Ascending aorta (tissue), 2 donors: ENCODE measurements at places on chromosomes 12 and 14. TPM values are rescaled to one million over a fixed set of nuclear protein-coding genes. Genes with fewer than 3 reads are reported as not detected.

- no peak for DNase-seq
Observed at GRCh38 chr12:78888568-78888967, 24.0 kb downstream of the SYT1 start.

GRCh38 chr12:108596854-108597558, 878 bp downstream of the TMEM119 start:
- no peak for DNase-seq

GRCh38 chr12:68121143-68121542, 38.4 kb downstream of the IFNG start:
- DNase-seq = no peak

Gene APEX1
- 21.5 TPM for total RNA-seq

GRCh38 chr14:93112891-93113677, 2.6 kb downstream of the ITPK1 start:
- peak; percentile 91 for DNase-seq

DNA sequence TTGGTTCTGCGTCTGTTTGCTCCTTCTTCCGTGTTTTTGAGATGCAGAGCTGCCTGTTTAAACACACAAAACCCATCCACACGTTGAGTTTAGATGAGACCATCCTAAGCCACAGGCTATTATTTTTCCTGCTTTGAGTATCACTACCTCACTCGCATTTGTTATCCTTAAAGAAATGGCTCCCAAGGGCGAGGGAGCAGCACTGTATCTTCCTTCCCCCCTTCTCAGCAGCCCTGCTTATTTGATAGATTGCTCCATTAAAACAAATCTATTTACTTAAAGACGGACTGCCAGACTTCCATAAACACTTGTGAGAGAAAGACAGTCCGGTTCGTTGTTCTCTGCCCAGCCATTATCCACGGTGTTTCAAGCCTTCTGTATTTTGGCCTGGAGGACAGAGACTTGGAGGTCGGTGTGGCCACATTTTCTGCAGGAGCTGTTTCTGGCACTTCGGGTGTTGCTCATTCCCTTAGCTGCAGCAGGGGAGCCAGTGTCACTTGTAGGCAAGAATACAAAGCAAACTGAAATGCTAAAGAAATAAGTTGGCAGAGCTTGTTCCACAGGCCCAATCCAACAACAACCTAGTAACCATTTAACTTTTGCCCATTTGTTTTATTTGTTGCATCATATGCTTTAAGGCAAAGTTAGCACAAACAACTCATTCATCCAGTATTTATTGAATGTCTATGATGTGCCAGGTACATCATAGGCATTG, 275.4 kb downstream of the TTC6 start:
- DNase-seq = no peak

DNA sequence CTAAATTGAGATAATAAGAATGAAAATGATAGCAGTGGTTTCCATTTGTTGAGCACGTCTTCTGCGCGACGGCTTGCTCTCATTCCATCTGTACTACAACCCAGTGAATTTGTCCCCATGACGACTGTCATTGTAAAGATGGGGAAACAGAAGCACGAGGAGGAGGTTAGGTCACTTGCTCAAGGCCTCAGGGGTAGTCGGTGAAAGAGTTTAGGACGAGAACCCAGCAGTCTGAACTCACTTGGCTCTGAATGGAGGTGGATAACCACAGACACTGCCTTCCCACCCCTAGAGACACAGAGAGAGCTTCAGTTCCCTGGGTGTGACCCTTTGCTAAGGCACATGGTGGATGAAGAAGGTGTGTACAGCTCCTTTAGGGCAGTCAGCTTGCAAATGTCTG, 30.9 kb upstream of the PLEKHG3 start:
- no peak for DNase-seq

DNA sequence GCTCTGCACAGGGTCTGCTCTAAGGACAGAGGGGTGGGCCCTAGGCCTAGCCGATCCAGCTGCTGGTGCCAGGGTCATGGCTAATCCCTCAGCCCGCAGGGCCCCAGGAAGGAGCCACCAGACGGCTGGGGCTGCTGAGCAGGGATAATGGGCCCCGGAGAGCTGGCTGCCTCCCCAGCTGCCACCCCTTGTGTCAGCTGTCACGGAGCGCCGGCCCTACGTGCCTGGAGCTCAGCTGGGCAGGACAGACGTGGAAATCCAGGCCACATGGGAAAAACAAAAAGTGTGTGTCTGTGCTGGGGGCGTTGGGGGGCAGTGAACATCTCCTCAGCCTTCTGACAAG, 36.2 kb downstream of the CHGA start:
- DNase-seq = no peak

Gene GCN1
- total RNA-seq = 49.0 TPM

DNA sequence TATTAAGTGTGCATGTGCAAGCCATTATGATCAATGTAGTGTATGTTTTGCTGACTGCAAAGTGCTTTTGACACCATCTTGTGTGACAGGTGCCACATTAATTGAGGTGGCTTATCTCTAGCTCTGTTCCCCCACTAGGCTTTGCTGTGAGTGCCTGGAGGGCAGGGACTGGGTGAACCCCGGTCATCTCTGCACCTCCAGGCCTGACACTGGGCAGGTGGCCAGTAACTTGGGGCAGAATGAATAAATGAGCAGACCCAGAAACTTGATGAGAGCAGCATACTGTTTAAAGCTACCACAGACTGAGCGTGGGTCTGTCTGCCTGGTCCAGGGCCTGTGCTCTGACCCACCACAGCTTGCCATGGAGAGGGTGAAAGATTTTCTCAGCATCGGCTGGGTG, 151.6 kb downstream of the CALM1 start:
- DNase-seq = no peak

Gene KRT7
- total RNA-seq = 153 TPM

- DNase-seq = no peak
Observed at GRCh38 chr12:45216983-45217485, 1.1 kb downstream of the ANO6 start.

DNA sequence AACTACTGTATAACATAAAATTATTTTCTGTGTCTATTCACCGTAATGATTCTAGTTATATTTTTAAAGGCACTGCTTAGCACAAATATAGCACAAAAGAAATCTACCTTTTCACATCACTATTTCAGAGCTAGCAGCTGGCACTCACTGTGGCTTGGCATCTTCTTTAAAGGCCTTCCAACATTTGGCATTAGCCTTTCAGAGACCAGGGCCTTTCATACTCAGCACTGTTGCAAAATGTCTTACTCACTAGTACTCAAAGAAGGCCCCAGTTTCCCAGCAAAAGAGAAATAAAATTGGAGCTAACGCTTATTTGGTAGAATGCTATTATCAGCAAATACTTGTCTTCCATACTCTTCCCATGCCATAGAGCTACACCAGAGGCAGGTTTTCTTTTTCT, 238.4 kb downstream of the MED13L start:
- no peak for DNase-seq

- DNase-seq = no peak
Observed at GRCh38 chr14:37087520-37087919, 84.9 kb downstream of the SLC25A21 start.

DNA sequence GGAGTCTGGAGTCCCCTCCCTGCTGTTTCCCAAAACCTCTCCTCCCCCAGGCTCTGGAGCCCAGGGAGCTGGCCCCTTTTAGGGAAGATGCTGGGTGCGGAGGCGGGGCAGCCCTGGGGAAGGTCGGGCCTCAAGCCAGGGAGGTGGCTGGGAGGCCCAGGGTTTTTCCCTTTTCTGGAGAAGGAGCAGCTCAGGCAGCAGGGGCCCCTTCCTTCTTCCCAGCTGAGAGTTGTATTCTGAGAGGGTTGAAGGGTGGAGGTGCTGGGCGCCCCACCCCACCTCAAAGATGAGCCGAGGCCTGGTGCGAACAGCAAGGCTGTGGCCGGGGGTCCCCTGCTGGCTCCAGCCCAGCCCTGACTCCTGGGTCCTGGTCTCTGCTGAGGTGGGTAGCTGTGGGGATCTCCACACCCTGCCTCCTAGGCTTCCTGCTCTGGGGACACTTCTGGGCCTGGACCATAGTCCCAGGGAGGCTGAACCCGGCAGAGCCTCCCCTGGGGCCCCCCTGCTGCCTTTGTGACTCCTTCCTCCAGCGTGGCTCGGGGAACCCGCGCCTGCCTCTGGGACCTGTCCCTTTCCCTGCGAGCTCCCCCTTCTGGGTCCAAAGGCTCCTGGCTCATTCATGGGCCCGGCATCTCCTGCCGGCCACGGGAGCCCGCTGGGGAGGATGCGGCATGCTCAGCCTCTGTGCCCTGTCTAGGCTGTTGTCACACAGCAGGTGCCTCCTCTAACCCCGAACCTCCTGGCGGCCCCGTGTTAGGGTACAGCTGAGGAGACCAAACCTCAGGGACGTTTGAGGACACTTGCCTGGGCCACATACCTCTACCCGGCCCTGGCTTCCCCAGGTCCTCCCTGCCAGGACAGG, 4.4 kb downstream of the TRMT61A start:
- DNase-seq = no peak

Gene ADAMTS20
- total RNA-seq = not detected

DNA sequence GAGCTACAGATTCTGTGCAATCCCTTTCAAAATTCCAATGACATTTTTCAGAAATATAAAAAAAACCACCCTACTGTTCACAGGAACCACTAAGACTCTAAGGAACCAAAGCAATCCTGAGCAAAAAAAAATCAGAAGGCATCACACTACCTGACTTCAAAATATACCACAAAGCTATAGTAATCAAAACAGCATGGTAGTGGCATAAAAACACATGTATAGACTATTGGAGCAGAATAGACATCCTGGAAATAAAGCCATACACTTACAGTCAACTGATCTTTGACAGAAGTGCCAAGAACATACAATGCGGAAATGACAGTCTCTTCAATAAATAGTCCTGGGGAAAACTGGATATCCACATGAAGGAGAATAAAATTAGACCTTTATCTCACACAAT, 56.5 kb downstream of the EGLN3 start:
- no peak for DNase-seq

- no peak for DNase-seq
Observed at GRCh38 chr14:88611878-88612277, 49.0 kb downstream of the ZC3H14 start.
